RPMI7951 (cell line): ENCODE measurements at places on chromosomes 2 and 18. TPM values are rescaled to one million over a fixed set of nuclear protein-coding genes. Genes with fewer than 3 reads are reported as not detected.
A peak's percentile ranks its signal among the peaks of the same experiment; 100 is the strongest.

DNA sequence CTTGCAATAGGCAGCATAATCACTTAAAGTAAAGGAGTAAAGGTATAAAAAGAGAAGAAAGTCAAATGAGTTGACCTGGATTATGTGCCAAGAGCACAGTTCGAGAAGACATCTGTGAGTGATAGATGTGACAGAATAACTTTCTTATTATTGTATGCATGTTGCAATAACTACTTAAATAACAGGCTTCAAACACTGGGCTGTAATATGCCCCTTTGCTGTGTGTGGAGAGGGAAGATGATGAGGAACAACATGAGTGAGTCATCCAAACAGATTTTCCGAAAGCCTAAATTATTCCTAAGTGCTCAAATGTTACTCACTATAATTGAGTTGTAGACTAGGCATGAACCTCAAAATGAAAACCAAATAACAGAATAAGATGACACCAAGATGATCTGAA, 328.1 kb downstream of the EXOC6B start:
- no peak for DNase-seq

UGT1A5 gene
- not detected in 2 replicates for total RNA-seq

GREB1L gene
- 0.24 TPM in 1 of 2 replicates, not detected in the other for total RNA-seq

DNA sequence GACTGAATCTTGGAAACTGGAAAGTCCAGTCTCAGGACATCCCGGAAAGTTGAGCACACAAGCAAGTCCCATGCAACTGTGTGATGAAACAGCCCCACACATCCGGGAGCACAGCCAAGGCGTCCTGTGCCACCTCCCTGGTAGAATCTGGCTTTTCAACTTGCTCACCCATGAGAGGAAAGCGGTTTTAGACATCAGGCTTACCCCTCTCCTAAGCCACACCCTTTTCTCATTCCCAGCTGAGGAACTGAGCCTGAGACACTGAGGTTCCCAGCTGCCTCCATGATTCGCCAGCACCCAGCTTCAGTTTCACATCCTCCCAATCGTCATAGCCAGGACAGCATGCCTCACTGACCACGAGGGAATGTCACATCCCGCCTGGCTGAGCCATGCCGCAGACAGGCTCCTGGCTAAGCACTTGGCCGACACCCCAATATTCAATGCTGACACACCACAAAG, 60.3 kb downstream of the STEAP3 start:
- peak; percentile 92 for DNase-seq

GRCh38 chr2:54384301-54385203, 71.6 kb upstream of the SPTBN1 start:
- DNase-seq, result peak; percentile 49

UGT1A1 gene
- total RNA-seq, result not detected in 2 replicates

COL6A3 gene
- 3.6 and 4.1 TPM in 2 replicates for total RNA-seq

- DNase-seq, result peak; percentile 14
Measured at GRCh38 chr18:44973282-44973681, 292.6 kb downstream of the SETBP1 start.

DNA sequence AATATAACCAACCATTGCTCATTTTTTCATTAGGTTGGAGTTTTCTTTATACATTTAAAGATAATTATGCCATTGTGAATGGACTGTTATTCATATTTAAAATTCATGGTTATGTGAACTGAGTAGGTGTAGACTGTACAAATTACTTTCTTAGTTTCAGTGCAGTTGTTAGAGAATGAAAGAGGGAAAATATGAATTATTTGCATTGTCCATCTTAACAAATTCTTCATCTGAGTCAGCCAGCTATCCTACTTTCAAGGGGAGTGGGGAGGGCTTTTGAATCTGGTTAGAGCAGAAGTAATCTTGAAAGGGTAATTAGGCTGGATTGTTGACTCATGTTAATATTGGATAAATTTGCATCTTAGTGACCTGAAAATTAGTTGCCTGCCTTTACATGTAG, 212.0 kb downstream of the MCFD2 start:
- DNase-seq, result no peak

DNA sequence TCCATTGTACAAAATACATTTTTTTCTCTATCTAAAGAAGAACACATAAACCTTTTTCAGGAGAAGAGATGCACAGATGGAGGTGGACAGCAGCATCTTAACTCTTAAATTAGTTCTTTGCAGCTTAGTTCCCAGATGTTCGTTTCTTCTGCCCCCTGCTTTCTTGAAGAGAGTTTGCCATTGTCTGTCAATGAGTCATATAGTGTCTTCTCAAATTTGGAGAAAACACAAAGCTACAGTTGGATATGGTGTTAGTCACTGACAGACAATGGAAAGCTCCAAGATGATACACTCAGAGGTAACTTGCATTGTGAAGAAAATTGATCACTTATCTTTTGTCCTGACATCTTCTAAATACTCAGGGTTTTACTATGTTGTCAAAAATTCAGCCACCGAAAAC, 48.8 kb upstream of the TMEFF2 start:
- peak; percentile 36 for DNase-seq

DNA sequence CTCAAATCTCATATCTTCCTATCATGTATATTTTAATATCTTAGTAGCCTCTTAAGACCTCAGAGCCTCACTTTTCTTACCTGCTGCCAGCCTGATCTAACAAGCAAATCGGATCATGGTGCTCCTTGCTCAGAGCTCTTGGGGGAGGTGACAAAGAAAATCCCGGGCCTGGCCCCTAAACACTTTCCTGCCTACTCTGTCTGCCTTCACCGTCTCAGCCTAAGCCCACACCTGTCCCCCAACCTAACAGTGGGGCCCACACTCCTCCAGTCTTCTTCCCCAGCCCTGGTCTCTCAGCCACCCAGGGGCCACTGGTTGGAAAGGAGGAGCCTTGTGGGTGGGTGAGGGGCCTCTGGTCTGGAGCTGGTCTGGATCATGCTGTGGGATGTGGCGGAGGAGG, 207.3 kb downstream of the HAUS1 start:
- no peak for DNase-seq

- no peak for DNase-seq
Measured at GRCh38 chr2:224029876-224030275, 9.2 kb downstream of the SERPINE2 start.

SLC9A2 gene
- not detected in 2 replicates for total RNA-seq

- DNase-seq, result no peak
Measured at GRCh38 chr2:202171241-202171825, 67.1 kb downstream of the SUMO1 start.

LBX2 gene
- total RNA-seq, result 6.7 and 10.6 TPM in 2 replicates

SLC4A3 gene
- 2.8 and 3.0 TPM in 2 replicates for total RNA-seq

DNA sequence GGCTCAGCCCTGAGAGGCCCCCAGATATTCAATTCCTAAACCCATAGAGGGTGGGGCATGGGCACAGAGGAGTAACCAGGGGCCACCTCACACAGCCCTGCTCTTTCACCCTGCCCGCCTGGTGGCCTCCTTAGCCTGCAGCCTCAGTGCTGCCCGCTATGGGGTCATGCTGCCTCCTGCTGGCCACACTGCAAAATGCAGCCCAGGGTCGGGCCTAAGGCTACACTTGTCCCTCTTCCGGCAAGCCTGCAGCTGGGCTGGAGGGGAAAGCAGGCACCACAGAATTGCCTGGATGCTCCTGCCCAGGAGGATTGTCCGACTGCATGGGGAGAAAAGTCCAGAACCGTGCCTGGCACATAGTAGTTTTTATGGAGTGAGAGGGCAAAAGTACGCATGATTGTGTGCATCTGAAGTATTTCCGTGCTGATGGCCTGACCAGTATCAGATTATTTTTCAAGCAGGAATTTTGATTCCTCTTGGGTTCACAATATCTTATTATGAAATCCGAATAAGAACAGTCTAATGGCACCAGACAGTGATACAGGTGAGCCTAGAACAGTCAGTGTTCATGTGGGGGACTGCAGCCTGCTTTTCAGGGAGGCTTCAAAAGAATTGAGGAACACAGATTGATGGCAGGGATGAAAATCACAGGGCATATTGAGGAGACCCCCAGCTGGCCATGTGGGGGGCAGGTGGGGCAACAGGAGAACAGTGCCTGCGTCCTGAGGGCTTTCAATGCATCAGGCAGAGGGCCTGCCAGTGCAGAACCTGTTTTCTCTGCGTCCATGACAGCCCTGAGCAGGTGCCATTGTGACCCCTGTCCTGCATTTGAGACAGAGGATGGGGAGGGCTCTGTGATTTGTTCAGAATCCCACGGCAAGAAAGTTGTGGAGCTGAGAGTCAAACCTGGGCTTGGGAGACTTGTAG, 51.2 kb upstream of the ALPP start:
- peak; percentile 29 for DNase-seq

HOXD9 gene
- 1.4 TPM in 2 replicates for total RNA-seq

- no peak for DNase-seq
Measured at GRCh38 chr2:229301237-229301636, 30.1 kb upstream of the PID1 start.

OTX1 gene
- 0.36 and 0.88 TPM in 2 replicates for total RNA-seq

DNA sequence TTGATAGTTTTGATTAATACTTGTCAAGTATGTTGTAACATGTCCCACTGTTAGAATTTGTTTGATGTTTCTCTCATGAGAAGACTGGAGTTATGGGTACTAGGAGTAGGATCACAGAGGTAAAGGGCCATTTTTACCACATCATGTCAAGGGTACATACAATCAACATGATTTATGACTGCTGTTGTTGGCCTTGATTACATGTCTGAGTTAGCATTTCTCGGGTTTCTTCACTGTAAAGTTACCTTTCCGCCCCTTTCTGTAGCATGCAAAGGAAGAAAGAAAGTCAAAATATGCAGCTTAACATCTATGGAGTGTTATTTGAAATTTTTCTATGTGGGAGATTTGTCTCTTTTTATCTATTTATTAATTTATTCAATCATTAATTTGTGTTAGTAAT, 1456.4 kb downstream of the SUCLG1 start:
- DNase-seq, result no peak

DNA sequence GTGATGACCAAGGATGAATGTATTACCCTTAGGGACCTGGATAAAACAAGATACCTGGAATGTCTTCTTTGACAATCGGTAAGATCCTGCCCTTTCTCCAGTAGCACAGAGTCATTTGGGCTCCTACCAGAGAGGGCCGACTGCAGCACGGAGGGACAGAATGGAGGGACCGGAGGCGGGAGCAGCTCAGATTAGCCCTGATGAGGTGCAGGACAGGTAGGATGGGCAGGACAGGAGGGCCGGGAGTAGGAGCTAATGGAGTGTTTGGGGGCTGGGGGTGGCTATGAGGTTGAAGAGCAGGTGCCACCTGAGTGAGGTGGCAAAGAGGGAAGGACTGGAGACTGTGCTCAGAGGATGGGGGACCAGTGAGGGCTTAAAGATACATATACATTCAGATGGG, 9.9 kb upstream of the PRELID3A start:
- no peak for DNase-seq

GCG gene
- 0.24 and 0.39 TPM in 2 replicates for total RNA-seq

SULT1C2 gene
- not detected in 2 replicates for total RNA-seq

TSGA10 gene
- total RNA-seq, result 2.8 and 3.6 TPM in 2 replicates

TAF4B gene
- 5.2 and 7.6 TPM in 2 replicates for total RNA-seq

DSC3 gene
- under 0.01 TPM in 1 of 2 replicates, not detected in the other for total RNA-seq

- no peak for DNase-seq
Measured at GRCh38 chr2:204454672-204455380, 90.4 kb upstream of the PARD3B start.

HAAO gene
- total RNA-seq, result not detected in 2 replicates

GRCh38 chr2:146417942-146418341, 1426.9 kb upstream of the ACVR2A start:
- no peak for DNase-seq

DNMT3A gene
- total RNA-seq, result 1.4 and 2.3 TPM in 2 replicates

ATOH8 gene
- total RNA-seq, result 7.2 and 7.3 TPM in 2 replicates

DNA sequence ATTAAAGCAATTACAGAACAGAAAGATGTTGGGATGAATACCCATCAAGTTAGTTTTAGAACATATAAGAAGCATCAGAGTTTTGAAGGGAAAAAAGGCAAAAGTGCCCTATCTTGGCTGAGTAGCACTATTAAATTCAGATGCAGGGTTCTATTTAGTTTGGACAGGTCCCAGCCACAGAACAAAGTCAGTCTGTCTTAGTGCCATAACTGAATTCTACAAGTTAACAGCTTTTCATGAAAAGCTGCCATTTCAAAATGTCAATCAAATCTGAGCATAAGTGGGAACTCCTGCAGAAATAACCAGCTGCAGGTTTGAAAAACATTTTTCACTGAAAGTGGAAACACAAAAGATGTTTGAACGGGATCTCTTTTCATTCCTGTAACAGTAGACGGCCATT, 160.4 kb downstream of the SRBD1 start:
- no peak for DNase-seq

DNA sequence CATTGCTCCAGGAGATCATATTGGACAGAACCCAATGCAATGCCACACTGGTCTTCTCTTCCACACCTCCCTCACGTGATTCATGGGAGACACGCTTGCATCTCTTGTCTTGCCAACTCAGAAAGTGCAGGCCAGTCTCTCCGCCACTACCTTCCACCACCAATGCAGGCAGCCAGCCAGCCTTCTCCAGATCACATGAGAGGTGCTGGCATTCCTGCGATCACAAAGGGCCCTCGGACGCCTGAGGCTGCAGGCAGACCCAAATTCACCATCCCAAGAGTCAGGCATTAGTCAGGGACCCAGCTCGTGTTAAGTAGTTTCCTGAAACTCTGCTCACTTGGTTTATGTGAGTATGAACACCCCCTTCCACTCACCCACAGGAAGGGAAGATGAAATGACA, 437.0 kb upstream of the ETAA1 start:
- DNase-seq, result no peak

LDLRAD4 gene
- total RNA-seq, result 0.10 and 0.24 TPM in 2 replicates

GRCh38 chr2:211822686-211823335, 715.8 kb downstream of the ERBB4 start:
- no peak for DNase-seq

- peak; percentile 60 for DNase-seq
Measured at GRCh38 chr2:69122271-69122670, 109.3 kb downstream of the ANTXR1 start.

DNA sequence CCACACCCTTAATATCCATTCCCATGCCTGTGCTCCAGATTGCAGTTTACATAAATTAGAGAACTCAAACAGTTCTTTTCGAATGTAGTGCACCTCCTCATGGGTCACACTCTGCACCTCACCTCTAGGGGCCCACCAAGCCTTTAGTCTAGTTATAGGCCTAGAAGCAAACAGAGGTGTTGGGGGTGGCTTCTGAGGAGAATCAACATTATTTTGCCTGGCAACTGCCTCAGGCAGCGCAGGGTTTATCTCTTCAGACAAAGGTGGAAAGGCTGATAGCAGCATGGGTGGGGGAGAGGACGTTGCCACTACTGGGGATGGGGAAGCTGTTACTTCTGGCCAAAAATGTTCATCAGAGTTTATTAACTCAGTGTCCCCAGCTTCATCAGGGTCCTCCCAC, 5.0 kb upstream of the GYPC start:
- no peak for DNase-seq

GRCh38 chr2:216299588-216299987, 72.7 kb downstream of the MARCHF4 start:
- peak; percentile 60 for DNase-seq

- DNase-seq, result peak; percentile 38
Measured at GRCh38 chr18:22283397-22283796, 114.0 kb downstream of the GATA6 start.

UGT1A6 gene
- not detected in 2 replicates for total RNA-seq

TMEM37 gene
- not detected in 2 replicates for total RNA-seq

RAB27B gene
- 7.0 and 8.8 TPM in 2 replicates for total RNA-seq

- peak; percentile 24 for DNase-seq
Measured at GRCh38 chr2:168662651-168663208, 139.7 kb upstream of the NOSTRIN start.

CCDC150 gene
- total RNA-seq, result 11.7 and 13.6 TPM in 2 replicates
